ENCODE measurements at places on chromosomes 6 and 20. TPM values are rescaled to one million over a fixed set of nuclear protein-coding genes. Genes with fewer than 3 reads are reported as not detected.

DNA sequence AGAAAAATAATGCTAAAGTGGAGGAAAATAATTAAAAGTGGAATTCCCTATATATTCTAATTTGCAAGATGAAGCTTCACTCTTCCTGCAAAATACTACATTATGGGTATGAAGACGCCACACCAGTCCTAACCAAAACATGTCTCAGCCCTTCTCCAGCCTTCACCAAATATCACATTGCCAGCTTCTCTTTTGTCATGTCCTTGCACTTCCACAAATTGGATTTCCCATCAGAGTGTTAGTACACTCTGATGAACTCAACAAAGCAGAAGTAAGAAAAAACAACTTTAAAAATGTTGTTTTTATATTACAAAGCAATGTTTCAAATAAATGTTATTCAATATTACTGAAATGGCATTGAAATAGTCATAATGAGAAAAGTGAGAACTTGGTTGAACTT, 62.4 kb upstream of the RNF146 start:
- DNase-seq: no peak

Gene LY6G6F
- total RNA-seq: not detected

DNA sequence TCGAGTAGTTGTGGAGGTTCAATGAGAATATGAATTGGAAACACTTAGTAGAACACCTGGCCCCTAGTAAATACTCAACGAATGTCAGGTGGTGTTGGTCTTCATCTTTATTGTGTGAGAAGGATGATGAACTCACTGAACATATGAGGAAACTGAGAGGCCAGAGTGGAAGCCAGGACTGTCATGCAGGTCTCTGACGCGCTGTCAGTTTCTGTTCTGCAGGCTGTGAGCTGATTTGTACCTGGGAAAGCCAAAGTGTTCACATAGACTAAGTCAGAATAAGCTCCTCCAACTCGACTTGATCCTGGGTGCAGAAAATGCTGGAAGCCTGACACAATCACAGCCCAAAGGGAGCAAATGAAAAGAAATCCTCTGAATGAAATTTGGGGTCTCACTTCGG, 222.2 kb downstream of the LY86 start:
- DNase-seq: no peak

DNA sequence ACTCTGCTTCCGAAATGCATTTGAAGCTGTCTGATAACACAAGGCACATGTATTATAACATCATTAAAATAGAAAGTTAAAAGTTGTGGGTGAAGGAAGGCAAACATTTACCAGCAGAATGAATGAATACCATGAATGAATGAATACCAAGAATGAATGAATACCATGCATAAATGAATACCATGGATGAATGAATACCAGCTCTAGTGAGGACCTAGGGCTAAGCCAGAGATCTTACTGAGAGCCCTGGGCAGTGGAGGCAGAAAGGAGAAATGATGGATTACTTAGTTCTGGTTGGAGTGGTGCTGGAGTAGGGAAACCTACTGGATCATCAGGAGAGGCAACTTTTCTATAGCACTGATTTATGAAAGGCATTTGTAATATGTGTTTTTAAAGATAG, 998.0 kb downstream of the KIF16B start:
- DNase-seq: no peak

DNA sequence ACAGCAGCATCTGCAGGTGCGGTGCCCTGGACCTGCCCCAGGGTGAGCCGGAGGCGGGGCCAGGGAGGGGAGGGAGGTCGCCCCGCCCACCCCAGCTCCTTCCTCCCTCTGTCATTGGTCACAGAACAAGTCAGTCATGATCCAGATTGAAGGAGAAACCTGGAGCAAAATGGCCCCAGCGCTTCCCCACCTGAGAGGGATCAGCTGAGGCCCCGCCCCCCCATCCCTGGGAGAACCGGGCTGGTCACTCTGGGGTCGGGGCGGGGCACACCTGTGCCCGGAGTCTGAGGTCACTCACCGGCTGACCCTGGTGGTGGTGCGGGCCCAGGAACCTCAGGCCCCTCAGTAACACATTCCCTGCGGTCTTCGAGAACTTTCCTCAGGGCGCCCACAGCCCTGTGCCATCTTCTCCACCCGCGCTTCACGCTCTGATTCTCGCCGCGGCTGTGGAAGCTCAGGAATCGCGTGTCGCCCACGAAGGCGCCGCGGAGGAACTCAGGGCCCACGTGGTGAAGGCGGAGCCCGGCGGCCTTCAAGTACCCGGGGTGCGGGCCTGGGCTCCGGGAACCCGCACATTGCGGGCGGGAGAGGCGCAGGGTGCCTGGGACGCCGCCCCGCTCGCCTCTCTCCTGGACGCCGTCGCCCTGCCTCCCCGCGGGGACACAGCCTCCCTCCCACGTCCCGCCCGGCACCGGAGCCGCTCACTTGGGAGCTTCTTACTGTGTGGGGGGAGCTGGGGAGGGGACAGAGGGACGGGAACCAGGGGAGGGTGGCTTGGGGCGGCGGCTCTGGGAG, 36.4 kb upstream of the HLA-C start:
- no peak for DNase-seq

DNA sequence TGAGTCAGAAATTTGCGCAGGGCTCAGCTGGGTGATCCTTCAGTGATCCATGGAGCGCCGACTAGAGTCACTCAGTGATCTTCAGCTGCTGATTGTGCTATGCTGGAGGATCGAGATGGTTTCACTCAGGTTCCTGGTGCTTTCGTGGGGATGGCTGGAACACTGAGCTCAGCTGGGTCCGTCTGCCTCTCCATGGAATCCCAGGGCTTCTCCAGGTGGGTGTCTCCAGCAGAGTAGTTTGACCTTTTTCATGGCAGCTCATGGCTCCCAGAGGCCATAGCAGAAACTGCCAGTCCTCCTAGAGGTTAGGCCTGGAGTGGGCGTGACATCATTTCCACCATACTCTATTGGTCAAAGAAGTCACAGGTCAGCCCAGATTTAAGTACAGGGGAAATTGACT, 88.8 kb upstream of the SIRPA start:
- no peak for DNase-seq

Gene EYA2
- 0.35 TPM for total RNA-seq

DNA sequence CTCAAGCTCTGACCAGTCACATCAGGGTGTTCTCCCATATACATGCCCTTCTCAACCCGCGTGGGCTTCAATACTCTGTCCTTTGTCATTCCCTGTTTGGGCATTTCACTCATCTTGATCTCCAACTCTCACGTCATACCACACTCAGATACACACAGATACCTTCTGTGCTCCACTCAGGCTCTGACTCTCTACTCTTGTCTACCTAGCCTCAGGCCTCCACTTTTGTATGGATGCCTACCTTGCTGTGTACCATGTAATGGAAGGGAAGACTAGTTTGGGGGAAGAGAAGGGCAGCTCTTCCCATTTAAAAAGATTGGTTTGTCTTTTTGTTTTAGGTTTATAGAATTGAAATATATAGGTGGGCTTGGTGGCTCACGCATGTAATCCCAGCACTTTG, 48.6 kb downstream of the ASXL1 start:
- no peak for DNase-seq

Gene TPBG
- total RNA-seq: 42.6 TPM

Gene B3GALT4
- 21.6 TPM for total RNA-seq
